ENCODE measurements at places on chromosomes 6 and 20. TPM values are rescaled to one million over a fixed set of nuclear protein-coding genes. Genes with fewer than 3 reads are reported as not detected.
A peak's percentile ranks its signal among the peaks of the same experiment; 100 is the strongest.

- H3K36me3 ChIP-seq = no peaks in the 10 kb centered on the region
- H3K27me3 ChIP-seq = peaks cover 86% of the 10 kb centered on the region
These were observed 3.1 kb downstream of the RAET1G start for GRCh38 chr6:149919834-149920225.

DNA sequence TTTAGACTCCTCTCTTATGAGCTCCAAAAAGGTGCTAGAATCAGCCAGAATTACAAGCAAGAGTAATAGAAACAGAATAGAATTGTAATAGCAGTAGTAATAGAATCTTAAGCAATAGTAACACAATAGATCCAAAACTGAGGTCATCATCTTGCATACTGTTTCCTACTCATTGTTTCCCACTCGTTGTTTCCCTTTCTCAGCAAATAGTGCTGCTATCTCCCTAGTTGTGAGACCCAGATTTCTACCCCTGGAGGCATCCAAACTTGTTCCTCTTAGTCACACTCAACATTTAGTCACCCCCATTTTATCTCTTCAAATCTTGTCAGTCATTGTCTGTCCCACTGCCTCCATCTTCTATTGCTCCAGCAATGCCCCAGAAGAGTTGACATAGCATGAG, 356.9 kb upstream of the MARCKS start:
- H3K27me3 ChIP-seq = no peaks in the 10 kb centered on the region
- H3K36me3 ChIP-seq = no peaks in the 10 kb centered on the region
- no peak overlapping the region for H3K27ac ChIP-seq
- peaks cover 6% of the 10 kb centered on the region for H3K4me1 ChIP-seq

DNA sequence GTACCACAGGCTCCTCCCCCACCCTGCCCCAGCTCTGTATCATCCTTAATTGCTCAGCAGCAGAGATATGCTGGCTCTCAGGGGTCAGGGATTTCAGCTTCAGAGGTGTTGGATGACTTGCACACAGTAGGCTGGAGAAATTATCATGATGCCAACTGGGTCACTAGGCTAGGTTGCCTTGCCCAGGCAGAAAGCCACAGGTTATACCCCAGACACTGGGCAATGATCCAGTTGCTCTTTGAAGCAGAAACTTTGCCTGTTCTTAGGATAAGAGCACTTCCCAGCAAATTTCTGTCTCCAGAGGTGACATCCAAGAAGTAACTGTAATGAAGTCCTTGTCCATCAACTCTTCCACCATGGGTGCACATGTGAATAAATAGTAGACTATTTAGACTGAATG, 38.3 kb upstream of the SCML4 start:
- H3K27ac ChIP-seq = no peak overlapping the region
- no peaks in the 10 kb centered on the region for H3K36me3 ChIP-seq
- DNase-seq = no peak
- H3K27me3 ChIP-seq = no peaks in the 10 kb centered on the region
- no peaks in the 10 kb centered on the region for H3K4me1 ChIP-seq

The IFT52 gene
- 44.7 TPM for total RNA-seq

DNA sequence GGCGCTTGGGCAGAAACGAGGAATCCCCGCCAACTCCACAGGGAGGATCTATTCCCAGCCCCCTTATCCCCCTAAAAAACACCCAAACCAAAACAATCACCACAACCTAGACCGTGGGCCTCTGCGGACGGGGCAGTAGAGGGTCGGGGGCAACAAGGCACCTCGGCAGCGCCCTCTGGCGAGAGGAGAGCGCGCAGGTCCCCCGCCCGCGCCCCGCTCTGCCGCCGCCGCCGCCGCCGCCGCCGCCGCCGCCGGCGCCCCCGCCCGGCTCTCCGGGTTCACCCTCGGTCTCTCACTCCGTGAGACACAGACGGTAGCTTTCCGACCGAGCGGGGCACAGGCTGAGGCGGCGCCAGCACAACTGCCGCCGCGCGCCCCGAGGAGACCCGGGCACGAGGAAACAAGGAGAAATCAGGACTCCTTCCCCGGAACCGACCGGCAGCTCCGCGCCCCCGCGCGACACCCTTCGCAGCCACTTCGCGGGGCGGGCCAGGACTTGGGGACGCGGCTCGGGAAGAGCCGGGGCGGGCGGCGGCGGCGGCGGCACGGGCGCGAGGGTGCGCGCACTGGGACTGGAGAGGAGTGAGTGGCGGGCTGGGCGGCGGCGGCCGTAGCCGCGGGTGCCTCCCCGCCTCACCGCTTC, at the start of gene SLC35F1:
Gene SLC35F1 (plus strand): TSS at position 307 of the 643 bp plus-strand sequence.
- peaks cover 78% of the 10 kb centered on the region for H3K27me3 ChIP-seq
- H3K4me1 ChIP-seq = peaks cover 13% of the 10 kb centered on the region
- peak within 1 kb of the TSS; percentile 76 for H3K4me3 ChIP-seq
- no peak within 1 kb of the TSS for H3K27ac ChIP-seq
- H3K36me3 ChIP-seq = no peaks in the 10 kb centered on the region
- DNase-seq = peak; percentile 78

- peak overlapping the region; percentile 60 for H3K4me3 ChIP-seq
- no peak overlapping the region for H3K27ac ChIP-seq
- peaks cover 74% of the 10 kb centered on the region for H3K27me3 ChIP-seq
- H3K36me3 ChIP-seq = no peaks in the 10 kb centered on the region
- DNase-seq = peak; percentile 61
These were observed 2.6 kb upstream of the TFAP2C start for GRCh38 chr20:56626367-56627121.

GRCh38 chr6:139028658-139029469, at the start of gene ABRACL:
Gene ABRACL, plus strand, starts transcription at chr6:139028745. Its CDS starts 5,416 bp downstream, at chr6:139034161.
- H3K27me3 ChIP-seq = no peaks in the 10 kb centered on the region
- peak within 1 kb of the TSS; percentile 96 for H3K27ac ChIP-seq
- peak; percentile 37 for DNase-seq
- H3K36me3 ChIP-seq = no peaks in the 10 kb centered on the region
- peaks cover 24% of the 10 kb centered on the region for H3K4me1 ChIP-seq

All from mesothelial cell of epicardium (in vitro differentiated cells).